ENCODE measurements at places on chromosomes 1 and 21. TPM values are rescaled to one million over a fixed set of nuclear protein-coding genes. Genes with fewer than 3 reads are reported as not detected.

The PTGFR gene
- 18.8 TPM for total RNA-seq

The GBP4 gene
- total RNA-seq = 17.1 TPM

The MLLT11 gene
- total RNA-seq = 4.1 TPM

The ALPL gene
- not detected for total RNA-seq

The RNU1-4 gene
- under 0.01 TPM for total RNA-seq
